M059J (cell line): ENCODE measurements at places on chromosomes 5 and 9. TPM values are rescaled to one million over a fixed set of nuclear protein-coding genes. Genes with fewer than 3 reads are reported as not detected.

The PLPPR1 gene
- total RNA-seq, result not detected in 2 replicates

DNA sequence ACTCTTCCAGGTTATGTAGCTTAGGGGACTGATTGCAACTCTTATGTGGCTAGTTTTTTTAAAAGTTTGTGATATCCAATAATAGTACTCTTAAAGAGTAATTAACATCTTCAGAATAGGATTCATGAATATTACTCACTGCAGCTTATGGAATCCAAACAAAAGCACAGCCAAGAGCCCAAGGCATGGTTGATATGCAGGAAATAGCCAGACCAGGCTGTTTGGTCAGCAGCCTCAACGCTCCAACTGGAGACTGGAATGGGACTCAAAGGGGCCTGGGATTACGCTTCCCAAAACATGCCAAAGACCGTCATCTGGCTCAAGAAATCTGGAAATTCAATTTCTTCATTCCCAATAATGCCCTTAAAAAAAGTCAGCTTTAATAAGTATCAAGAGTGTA lies 268.6 kb downstream of the SEC61B start:
- peak; percentile 23 for DNase-seq

DNA sequence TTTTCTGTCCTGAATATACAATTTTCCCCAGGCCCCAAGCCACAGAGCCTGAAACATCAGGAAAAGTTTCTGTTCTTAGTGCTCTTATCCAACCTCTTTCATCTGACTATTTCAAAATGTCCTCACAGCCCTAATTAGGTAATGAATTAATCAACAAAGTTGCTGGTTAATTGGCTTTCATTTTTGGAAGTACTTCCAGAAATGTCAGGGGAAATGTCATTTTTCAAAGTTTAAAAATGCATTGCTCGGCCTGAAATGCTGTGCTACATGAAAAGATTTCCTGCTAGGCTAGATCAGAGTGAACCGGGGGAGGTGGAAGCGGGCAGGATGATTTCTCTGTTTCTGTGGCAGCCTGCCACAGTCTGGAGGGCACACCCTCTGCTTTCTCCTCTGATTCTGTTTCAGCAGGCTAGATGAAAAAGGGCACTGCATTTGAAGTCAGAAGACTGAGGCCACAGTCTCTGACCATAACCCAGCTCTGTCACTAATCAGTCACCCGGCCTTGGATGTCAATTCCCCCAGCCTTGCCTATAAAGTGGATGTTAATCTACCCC lies 55.9 kb upstream of the BARX1 start:
- no peak for DNase-seq

GRCh38 chr5:130316971-130317680 lies 412.9 kb downstream of the CHSY3 start:
- no peak for DNase-seq
